ENCODE measurements at places on chromosomes 5 and 9.

- no peak for DNase-seq
These were observed 12.2 kb downstream of the TNIP1 start for GRCh38 chr5:151068433-151069197.

- DNase-seq = no peak
These were observed 277.4 kb downstream of the SLCO4C1 start for GRCh38 chr5:102018690-102019089.

GRCh38 chr5:75660678-75661465 is 49.6 kb downstream of the ANKDD1B start:
- DNase-seq = no peak

DNA sequence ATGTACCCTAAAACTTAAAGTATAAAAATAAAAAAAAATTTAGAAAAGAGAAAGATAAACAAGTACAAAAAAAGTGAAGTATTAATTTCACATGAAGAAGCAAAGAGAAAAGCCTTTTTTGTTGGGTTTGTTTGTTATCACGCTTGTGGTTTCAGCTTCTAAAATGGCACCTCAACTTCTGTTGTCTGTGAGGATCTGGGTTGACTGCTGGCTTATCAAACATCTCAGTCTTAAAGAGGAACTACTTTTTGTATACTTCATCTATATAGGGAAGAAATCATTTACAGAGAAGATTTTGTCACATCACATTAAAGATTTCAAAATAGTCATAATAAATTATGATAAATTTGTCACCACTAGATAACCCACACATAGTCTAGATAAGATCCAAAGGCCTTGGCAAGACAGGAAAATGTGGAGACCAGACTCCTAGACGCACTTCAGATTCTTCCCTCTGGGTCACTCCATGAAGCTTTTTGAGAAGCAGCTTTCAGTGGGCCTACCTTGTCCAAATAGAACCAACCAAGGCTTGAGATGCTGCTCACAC is 8.8 kb upstream of the ADGRV1 start:
- DNase-seq = no peak

- DNase-seq = no peak
These were observed 7.8 kb upstream of the LMX1B start for GRCh38 chr9:126605792-126606482.

- no peak for DNase-seq
These were observed 34.0 kb downstream of the ZNF618 start for GRCh38 chr9:113910036-113910639.

DNA sequence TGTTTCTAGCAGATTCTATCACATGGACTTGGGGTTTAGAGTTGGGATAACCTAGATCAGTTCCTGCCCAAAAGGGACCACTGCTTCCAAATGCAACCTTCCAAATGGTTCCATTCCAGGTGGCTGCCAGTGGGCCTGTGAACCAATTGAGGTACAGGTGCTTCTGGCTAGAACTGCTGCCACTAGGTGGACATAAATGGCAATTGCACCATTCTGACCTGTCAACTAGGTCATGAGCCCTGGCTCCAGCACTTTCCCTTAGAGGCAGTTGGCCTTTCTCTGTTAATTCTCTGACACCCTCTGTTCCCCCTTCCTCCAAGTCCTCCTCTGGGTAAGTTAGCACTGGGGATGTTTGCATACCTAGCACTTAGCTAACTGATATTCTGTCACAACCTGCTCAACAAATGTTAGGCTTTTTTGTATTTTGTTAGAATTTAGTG is 16.6 kb upstream of the HEMGN start:
- no peak for DNase-seq

GRCh38 chr5:77797136-77797535 is 21.0 kb upstream of the TBCA start:
- no peak for DNase-seq

- peak; percentile 6 for DNase-seq
These were observed 35.9 kb downstream of the ASS1 start for GRCh38 chr9:130480673-130481072.

DNA sequence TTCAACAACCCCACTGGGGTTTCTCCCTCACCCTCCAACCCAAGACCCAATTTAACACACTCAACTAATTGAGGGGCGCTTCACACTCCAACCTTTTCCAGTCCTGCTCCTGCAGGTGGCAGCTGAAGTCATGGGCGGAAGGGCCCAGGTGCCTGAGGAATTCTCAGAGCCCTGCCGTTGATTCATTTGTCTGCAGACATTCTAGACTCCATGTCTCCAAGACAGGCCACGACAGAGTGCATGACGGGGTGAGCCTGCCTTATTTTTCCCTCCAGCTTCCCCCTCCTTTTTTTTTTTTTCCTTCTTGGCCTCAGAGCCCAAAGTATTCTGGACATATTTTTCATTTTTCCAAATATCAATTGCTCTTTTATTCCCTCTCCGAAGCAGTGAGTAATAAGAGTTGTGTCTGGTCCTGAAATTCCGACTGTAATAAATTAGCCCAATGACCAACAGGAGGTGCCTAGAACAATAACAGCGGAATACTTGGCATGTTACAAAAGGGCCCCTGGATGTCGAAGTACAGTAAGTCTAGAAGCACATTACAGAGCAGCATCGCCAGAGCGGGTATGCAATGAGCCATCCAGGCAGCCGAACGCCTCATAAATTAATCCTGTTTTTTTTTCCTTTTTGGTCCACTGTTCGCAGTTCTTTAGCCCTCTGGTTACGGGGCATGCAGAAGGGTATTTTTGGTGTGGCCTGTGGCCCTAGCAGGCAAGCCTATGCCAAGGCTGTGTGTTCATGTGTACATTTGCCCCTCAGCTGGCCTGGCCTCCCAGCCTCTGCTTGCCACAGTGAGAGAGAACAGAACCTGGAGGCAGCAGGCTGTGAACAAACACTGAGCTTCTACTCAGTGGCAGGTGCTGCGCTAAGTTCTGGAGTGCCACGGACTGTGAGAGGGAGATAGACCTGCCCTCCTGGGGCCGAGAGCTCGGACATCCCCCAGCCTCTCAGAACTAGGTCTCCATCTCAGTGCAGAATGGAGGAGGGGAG is 8.6 kb upstream of the SMIM23 start:
- DNase-seq = no peak

DNA sequence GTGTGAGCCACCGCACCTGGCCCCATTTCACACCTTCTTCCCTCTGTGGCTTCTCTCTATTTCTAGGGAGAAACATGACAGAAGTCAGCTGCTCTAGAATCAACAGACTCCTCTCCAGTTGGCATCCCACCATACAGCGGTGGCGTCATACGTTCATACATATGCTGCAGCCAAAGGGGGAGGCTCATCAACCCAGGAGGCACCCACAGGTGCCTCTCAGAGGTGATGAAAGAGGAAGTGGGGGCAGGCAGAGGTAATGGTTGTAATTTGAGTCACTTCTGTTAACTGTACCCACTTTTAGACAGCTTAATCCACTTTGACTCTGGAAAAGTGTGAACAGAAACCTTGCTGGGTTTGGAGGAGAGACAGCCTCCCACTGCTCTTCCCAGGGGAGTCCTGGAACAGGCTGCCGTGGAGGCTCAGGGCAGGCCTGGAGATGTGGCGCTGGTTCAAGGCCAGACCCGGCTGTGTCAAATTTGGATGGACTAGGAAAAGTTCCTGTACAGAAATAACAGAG is 47.3 kb upstream of the SUB1 start:
- no peak for DNase-seq

DNA sequence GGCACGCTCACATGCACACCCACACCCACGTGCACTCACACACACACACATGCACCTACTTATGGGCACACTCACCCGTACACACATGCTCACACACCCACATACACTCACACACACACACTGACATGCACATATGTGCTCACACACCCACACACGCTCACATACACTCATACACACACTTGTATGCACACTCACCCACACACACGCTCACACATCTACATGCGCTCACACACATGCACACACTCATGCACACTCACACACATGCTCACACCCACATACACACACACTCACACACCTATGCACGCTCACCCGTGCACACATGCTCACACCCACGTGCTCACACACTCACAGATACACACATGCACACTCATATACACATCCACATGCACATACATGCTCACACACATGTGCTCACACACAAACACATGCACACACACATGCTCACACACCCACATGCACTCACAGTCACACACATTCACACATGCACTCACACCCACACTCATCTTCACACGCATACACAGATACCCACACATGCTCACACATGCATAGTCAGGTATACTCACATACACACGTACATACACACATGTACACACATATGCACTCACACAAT is 138.3 kb downstream of the OLFM1 start:
- no peak for DNase-seq

DNA sequence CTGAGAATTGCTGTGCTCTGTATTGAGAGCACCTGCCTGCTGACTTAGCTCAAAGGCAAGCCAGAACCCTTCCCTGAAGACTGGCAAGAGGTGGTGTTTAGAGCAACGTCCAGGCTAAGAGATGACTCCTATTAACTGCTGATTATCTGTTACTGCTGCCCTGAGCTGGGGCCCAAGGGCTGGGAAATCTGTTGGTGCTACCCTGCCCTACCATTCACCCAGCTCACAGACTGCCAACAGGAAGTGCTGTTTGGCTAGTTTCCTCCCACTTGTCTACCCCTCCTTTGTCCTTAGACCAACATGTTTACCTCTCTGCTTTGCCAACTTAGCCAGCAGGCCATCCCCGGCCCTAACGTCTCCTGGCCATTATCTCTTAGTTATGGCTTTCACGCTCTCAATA is 6.9 kb downstream of the RAB24 start:
- DNase-seq = no peak

DNA sequence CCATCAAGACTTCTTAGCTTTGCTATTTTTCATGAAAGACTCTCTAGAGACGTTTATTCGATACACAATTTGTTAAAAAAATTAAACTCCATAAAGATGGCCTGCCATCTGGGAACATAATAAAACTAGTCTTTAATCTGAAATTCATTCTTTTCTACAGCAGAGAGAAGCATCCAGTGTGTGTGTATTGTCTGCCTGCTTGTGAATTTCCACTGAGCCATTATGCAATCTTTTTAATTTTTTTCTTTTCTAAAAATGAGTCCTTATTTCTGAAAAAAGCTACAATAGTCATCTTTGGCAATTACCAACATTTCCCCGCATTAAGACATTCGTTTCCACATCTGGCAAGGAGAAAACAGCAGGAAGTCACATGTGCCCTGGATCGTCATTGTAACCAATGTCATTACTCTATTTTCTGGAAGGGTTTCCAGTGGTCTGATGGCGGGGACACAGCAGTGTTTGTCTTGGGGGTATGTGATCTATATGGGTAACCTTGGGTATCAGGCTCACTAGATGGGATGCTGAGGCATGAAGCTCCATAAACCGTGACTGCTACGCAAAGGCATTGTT is 263.1 kb downstream of the MSX2 start:
- no peak for DNase-seq

DNA sequence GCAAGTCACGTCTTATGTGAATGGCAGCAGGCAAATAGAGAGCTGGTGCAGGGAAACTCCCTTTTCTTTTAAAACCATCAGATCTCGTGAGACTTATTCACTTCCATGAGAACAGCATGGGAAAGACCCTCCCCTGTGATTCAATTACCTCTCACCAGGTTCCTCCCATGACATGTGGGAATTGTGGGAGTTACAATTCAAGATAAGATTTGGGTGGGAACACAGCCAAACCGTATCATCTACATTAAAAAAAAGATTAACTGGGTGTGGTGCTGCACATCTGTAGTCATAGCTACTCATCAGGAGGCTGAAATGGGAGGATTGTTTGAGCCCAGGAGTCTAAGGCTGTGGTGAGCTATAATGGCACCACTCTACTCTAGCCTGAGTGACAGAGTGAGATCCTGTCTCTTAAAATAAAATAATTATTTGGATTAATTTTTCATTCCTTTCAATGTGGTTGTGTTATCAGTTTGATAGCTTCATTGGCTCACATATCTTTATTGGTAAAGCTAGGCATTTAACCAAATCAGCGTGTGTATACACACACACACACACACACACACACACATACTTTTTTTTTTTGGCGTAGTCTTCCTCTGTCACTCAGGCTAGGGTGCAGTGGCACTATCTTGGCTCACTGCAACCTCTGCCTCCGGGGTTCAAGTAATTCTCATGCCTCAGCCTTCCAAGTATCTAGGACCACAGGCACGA is 21.8 kb downstream of the DENND4C start:
- no peak for DNase-seq

GRCh38 chr9:36878986-36879982 is 154.8 kb downstream of the PAX5 start:
- no peak for DNase-seq

DNA sequence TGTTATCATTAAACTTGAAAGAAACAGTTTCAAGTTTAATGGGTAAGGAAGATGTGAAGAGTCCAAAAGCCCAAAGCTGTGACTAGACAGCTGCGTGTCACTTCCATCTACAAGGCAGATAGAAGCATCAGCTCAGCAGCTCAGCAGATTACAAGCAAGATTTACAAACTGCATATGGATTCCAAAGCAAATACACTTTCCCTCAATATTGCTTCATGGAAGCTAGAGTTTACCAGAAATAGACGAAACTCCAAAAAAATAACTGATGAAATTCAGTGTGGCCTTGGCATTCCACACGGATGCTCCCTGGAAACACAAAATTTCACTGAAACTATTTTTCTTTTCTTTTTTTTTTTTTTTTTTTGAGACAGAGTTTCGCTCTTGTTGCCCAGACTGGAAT is 17.9 kb downstream of the MYO10 start:
- no peak for DNase-seq

- no peak for DNase-seq
These were observed 38.3 kb upstream of the TGFBR1 start for GRCh38 chr9:99066571-99066970.

DNA sequence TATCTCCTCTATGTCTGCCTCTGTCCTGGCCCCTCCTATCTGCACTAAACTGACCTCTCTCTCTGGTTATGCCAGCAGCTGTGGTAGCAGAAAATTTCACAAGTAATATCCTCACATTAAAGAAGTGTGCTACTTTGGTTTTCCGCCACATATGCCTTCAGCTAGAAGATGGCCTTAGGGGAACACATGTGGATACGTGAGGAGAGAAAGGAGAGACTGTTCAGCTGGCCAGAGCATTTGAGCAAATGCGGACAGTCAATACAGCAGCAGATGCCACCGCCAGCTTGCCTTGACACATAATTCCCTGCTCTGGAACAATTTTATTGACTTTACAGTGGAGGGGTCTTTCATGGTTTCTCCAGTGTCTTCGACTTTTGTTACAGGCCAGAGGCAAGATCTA is 434.6 kb downstream of the TAF11L14 start:
- no peak for DNase-seq

GRCh38 chr9:87659534-87660419 is 66.1 kb upstream of the CTSL start:
- DNase-seq = no peak

DNA sequence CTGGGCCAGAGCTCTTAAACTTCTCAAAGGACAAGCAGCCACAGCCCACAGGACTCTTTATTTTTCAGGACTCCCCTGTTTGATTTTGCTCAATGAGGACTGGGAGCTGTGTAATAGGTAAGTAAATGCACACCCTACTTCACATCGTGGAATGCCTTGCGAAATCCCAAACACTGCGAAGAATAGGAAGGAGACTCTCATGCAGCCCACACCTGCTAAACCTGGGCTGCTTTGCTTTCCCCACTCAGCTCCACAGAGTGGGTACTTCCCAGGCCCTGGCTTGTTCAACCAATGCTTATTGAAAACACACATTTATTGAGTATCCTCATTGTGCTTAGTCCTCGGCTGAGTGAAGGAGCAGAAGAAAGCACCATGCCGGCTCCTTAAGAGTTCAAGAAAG is 103.3 kb upstream of the FSTL4 start:
- DNase-seq = no peak

GRCh38 chr5:180825768-180826525 is 23.3 kb upstream of the MGAT1 start:
- DNase-seq = no peak

- DNase-seq = peak; percentile 45
These were observed 6.7 kb upstream of the ANKRD18B start for GRCh38 chr9:33517373-33517772.

Data from globus pallidus (tissue), 1 donor.